ENCODE measurements at places on chromosomes 3 and 15.

- no peak for DNase-seq
Measured at GRCh38 chr3:158725348-158726011, 6.8 kb downstream of the RARRES1 start.

- DNase-seq = no peak
Measured at GRCh38 chr3:46733026-46733800, 15.5 kb upstream of the PRSS50 start.

GRCh38 chr3:116483135-116483534 is 37.8 kb upstream of the LSAMP start:
- DNase-seq = no peak

DNA sequence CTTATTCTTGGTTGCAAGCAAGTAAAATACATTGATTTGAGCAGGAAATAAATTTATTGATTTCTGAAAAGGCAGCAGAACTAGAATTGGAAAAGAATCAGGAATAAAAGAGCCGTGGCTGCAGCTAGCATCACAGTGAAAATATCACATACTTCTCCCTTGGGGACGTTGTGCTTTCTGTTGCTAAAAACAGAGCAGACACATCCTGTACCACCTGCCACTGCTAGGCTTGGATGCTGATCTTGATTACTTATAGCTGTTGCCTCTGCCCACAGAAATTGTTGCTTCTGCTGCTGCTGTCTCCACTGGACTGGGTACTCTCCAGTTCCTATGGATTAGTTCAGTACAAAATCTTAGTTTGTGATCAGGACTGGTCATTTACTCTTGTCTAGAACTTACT is 283.8 kb downstream of the C3orf38 start:
- no peak for DNase-seq

DNA sequence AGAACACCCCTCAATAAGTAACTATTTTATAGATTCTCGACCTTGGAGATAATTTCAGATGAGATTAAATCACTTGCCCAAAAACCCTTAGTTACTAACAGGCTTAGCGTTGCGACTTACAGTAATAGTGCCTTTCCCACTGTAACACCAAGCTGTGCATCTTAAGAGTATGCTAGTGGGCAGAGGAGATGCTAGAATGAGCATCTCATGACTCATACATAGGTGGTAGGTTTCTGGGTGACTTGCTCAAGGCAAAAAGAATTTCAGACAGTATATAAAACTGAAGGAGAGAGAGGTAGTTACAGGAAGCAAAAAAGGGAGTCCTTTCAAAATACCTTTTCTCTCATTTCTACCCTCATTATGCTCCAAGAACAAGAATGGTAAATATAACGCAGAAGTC is 3.9 kb downstream of the KATNBL1 start:
- no peak for DNase-seq

- DNase-seq = no peak
Measured at GRCh38 chr15:67618297-67618696, 75.8 kb downstream of the MAP2K5 start.

- no peak for DNase-seq
Measured at GRCh38 chr3:128256131-128256530, 102.8 kb downstream of the EEFSEC start.

- DNase-seq = no peak
Measured at GRCh38 chr3:29339016-29339833, 58.4 kb downstream of the RBMS3 start.

- no peak for DNase-seq
Measured at GRCh38 chr3:1583044-1583443, 490.2 kb downstream of the CNTN6 start.

GRCh38 chr3:137789236-137789635 is 25.1 kb downstream of the SOX14 start:
- DNase-seq = no peak

DNA sequence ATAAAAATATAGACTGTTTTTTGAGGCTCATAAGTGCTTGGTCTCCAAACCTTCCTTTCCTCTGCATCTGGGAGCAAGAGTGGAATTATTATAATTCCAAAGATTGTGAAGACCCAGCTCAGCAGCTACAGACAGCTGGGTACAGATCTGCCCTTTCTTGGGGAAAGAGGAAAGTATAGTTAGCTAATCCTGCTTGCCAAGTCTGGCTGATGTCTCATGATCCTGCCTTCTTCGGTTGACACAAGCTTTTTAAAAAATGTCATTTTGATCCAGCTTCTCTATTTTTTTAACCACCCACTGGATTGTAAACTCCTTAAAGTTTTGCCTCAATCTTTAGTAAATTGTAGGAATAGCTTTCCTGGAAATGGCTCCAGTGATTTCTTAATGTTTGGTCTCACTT is 181.1 kb downstream of the LRTM1 start:
- DNase-seq = no peak

- DNase-seq = no peak
Measured at GRCh38 chr3:39513791-39514369, 46.4 kb downstream of the MOBP start.

GRCh38 chr3:51817375-51817774 is 38.3 kb upstream of the IQCF6 start:
- DNase-seq = no peak

DNA sequence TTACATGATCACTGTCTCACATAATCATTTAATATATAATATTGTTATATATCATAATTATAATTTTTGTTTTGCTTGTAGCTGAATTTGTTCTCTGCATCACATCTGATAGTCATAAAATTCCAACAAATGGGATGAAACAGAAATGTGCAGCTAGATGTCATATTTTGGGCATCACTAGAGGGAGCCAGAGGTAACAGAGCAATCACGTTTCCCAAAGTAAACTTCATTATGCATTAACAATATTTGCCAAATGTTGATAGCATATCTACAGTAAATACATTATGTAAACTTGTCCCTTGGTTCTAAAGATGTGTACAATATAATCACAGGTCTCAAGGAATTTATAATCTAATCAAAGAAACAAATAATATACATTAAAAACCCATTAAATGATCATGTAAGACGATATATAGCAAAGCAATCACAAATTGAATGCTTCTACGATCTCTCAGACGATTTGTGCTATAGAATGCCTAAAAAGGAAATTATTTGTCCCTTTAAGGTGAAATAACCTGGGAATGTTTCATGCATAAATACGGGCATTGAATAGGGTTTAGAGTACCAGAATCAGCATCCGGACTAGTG is 234.2 kb upstream of the MCTP2 start:
- no peak for DNase-seq

DNA sequence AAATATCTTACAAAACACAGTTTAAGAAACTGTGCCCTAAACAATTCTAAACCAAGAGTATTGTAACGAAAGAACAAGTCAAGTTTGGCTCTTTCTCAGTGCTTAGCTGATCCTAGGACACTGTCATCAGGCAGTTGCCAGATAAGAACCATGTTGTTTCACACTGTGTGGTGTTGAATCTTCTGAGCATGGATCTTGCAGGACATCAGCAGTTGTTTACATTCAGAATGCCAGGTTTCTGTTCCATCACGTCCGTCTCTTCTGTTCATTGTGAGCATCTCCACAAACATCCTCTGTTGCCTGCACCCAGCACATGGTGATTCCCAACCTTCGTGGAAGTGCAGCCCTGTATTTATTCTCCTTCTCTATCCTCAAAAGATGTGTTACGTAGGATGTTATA is 67.9 kb downstream of the DCUN1D1 start:
- DNase-seq = no peak

DNA sequence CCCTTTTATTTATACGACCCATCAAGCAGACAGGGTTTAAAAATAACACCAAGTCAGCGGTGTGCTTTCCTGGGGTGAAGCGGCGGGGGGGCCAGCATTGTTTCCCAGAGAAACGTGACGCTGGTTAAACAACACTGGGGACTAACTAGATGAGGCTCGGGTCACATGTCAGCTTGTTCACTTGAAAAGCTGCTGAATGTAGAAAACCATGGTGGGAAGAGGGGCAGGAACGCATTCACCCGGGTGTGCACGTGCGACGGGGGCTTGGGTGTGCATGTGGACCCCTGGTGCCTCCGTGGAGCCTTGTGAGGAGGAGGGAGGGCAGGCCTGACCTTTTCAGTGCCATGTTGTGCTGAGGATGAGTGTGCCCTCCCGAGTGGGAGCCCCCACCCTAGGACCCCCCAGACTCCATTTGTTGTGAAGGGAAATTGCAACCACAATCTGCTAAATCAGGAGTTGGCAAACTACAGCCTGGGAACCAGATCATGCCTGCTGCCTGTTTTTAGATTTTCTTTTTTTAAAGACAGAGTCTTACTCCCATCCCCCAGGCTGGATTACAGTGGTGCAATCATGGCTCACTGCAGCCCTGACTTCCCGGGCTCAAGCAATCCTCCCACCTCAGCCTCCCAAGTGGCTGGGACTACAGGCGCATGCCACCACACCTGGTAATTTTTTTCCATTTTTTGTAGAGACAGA is 70.4 kb upstream of the CMTM7 start:
- no peak for DNase-seq

- no peak for DNase-seq
Measured at GRCh38 chr3:60645801-60646200, 605.5 kb downstream of the FHIT start.

DNA sequence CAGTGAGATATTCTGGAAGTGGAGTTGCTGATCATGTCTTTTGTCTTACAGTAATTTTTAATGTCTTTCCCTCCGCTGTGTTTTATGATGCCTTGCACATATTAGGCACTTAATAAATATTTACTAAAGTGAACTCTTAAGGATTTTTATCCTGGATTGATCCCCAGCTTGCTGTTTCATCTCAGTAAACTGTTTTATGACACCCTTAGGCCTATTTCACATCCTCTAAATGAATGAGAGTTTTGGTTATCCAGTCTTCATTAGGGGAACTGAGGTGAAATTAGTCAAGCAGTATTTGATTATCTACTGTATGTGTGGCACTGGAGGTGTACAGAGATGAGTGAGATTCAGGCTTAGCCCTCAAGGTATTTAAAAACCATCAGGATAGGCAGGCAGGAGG is 19.8 kb downstream of the CHCHD6 start:
- DNase-seq = no peak

DNA sequence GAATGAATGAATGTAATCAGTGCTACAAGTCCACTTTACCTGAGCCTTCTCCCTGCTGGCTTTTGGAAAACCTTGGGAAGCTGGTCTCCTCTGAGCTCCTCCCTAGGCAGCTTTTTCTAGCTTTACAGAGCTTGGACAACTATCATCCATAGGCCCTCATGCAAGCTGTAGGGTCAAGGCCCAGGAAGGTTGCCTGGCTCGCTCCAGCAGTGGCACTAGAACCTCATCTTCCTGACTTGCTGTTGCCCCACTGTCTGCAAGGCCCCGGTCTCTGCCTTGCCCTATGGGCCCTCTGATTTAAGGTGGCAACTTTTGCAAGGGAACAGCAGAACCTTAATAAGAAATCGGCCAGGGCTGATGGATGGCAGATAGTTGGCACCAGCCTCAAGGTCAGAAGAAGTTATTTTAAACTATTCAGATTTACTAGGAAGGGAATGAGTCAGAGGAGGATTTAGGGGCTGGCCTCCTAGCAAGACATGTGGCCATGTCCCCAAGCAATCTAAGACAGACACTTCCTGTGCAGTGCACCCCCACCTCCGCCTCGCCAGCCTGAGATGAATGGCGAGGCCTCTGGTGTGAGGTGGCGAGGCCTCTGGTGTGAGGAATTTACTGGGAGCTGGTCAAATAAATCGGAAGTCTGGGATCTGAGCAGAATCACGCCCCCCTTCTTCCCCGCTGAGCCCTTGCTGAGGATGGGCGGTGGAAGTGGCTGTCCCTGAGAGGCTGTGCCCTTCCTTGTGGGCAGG is 180.8 kb downstream of the MEGF11 start:
- DNase-seq = no peak

DNA sequence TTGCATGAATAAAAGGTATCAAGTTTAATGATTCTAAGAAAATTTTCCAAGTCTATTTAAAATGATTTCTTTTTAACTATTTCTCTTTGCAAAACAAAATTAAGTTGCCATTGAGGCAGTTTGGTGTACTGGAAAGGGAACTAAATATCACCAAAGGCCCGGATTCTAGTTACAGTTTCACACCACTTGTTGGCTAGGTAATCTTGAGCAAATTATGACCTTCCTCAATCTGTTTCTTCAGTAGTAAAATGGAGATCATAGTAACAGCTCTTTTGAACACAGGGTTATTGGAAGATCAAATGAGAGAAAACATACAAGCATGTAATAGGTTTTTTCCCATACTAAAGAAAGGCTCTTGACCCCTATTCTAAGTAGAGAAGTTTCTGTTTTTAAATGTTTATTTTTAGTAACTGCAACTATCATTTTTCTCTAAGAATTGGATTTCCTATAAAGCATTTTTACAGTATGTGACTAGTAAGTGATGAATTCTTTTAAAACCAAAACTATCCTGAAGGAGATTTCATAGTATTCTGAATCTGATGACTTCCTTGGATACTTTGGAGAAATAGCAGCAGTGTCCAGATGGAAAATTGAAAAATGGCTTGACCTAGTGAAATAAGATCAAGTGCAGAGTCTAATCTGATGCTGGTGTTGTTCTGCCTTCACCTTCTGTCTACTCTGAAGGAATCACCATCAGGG is 15.7 kb downstream of the SCAANT1 start:
- DNase-seq = no peak

- DNase-seq = no peak
Measured at GRCh38 chr15:63370764-63371163, 10.9 kb downstream of the CA12 start.

DNA sequence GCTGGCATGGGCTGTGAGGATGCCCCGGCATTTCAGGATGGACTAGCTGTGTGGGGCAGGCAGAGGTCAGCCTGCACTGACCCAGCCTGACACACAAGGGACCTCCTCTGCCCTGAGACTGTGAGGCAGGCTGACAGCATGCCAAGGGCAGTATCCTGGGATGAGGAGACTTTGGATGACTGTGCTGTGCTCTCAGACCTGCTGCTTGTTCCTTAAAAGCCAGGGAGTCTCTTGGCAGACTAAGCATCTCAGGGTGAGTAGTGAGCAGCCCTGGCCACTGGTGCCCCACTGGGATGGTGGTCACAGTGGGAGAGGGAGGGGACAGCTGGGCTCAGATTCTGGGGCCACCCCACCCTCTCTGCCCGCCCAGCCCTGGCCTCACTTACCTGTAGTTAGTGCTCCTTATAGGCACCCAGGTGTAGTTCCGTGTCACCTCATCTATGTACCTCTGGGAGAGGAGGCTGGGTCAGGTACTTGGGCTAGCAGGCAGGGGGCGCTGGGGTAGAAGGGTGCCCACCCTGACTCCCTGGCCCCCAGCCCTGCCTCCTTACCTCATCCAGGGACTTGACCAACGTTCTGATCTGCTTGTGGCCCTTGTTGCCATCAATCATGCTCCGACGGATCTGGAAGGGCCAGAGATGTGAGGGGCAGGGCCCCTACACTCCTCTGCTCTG is 16.1 kb upstream of the TMEM115 start:
- DNase-seq = no peak

DNA sequence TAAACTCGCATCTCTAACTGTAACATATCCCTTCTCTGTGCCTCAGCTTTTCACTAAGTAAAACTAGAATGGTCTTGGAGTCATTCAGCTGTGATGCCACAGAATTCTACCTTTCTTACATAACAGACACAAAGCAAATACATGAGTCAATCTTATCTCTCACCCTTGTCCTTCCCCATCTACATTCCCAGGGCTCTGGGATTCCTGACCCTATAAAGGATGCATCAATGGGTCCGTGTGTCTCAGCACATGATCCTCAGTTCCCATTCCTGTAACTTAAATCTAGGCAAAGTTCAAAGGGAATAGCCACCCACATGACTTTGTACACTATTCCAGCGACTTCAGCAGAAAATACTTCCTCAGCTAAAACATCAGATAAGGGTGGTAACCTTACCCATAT is 11.8 kb upstream of the ARL8B start:
- no peak for DNase-seq

Measured in stimulated activated CD8-positive, alpha-beta memory T cell treated with anti-CD3 and anti-CD28 coated beads, Interleukin-4, amount 100 ng/mL, for 4 hours (primary cell).